Right renal cortex interstitium (tissue), 3 donors: ENCODE measurements at places on chromosomes 1 and 21.

- DNase-seq: no peak
Measured at GRCh38 chr21:44458971-44459711, 3.8 kb downstream of the LRRC3 start.

- DNase-seq: no peak
Measured at GRCh38 chr1:58881471-58881994, 97.7 kb upstream of the JUN start.

DNA sequence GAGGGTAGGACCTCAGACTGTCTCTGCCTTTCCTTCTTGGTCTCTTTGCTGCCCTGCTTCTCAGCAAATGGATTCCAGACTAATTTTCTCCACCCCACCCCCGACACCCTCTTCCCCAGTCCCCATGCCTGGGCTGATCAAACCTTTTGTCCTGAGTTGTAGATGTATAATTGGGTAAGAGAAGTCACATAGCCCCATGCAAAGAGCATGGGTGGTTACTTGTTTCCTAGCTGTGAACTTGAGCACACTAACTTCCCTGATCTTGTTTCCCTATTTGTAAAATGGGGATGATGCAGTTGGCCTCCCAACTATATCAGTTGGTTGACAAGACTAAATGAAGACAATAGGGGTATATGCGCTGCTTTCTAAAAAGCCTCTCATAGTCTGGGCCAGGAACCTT, 9.2 kb downstream of the PADI6 start:
- DNase-seq: no peak

DNA sequence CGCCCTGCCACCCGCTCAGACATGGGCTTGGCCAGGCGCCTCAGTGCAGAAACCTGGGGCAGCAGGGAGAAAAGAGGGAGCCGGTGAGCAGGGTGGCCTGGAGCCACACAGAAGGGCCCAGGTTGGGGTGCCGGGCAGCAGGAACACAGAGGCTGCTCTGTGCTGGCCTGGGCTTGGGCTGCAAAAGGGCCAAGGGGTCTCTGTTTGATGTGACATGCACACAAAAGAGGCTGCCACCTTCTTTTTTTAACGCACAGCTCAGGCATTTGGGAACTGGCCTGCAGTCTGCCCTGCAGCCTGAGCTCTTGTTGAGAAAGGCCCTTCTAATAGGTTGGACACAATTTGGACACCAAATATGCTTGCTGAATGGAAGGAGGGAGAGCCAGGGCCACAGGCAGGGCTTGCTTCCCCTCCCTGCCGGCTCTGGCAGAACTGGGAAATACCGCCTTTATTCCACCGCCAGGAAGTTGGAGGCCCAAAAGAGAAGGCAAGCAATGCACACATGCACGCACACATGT, 32.4 kb downstream of the KIF21B start:
- DNase-seq: no peak

GRCh38 chr1:16172964-16173446, 17.1 kb upstream of the EPHA2 start:
- DNase-seq: no peak
